NCI-H774 (cell line): ENCODE measurements at places on chromosomes 16 and 17.

DNA sequence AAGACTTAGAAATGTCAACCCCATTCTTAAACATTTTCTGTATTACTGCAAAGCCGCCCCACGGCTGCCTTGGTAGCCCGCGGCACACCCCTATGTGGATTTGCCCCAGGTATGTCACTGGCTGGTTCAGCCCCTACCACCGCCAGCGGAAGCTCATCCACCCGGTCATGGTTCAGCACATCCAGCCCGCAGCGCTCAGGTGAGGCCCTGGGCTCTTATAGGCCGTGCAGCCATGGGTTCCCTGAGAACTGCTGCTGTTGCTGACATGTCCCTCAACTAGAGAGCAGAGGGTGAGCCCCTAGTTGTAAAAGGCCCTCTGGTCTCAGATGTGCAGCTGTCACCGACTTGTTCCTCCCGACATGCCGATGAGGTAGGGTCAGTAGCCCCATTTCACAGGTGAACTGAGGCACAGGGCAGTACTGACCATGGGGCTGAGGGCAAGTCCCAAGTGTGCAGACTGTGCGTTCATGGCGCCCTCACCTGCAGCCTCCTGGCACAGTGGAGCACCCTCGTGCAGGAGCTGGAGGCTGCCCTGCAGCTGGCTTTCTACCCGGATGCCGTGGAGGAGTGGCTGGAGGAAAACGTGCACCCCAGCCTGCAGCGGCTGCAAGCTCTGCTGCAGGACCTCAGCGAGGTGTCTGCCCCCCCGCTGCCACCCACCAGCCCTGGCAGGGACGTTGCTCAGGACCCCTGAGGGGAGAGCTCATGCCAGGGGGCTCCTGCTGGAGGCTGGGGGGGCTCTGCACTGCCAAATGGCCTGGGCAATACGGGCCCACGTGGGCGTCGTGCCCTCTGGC lies 8.7 kb downstream of the CYBC1 start:
- no peak for DNase-seq

- no peak for DNase-seq
Measured at GRCh38 chr17:78774453-78774852, 7.6 kb downstream of the CYTH1 start.

DNA sequence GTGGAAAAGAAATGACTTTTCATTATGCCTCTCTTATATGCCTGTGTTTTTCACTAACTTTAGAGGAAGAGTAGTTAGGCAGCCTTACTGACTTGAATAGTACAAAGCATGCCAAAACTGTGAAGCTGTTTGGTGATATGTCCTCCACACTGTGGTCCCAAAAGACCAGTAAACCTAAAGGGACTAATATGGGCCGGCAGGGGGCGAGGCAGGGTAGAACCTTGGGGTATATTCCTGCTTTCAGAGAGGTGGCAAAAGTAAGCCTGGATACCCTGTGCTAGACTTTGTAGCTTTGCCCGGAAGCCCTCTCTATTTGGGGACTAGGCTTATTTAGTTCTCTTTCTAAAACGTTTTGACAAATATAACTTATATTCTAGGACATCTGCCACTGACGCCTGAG lies 36.5 kb upstream of the VWA3A start:
- DNase-seq = no peak

- DNase-seq = no peak
Measured at GRCh38 chr17:32822996-32823395, 53.9 kb downstream of the MYO1D start.

GRCh38 chr17:48663134-48663924 lies 37.2 kb upstream of the HOXB9 start:
- no peak for DNase-seq

GRCh38 chr17:77810536-77810935 lies 148.0 kb upstream of the TNRC6C start:
- no peak for DNase-seq
